ENCODE measurements at places on chromosomes 4 and X.

GRCh38 chr4:41015016-41015675 lies 199.2 kb downstream of the APBB2 start:
- no peak for DNase-seq

- DNase-seq: no peak
These were observed 8.5 kb upstream of the NXF3 start for GRCh38 chrX:103101299-103102042.

- no peak for DNase-seq
These were observed 3.7 kb downstream of the SHOX start for GRCh38 chrX:633985-634958.

DNA sequence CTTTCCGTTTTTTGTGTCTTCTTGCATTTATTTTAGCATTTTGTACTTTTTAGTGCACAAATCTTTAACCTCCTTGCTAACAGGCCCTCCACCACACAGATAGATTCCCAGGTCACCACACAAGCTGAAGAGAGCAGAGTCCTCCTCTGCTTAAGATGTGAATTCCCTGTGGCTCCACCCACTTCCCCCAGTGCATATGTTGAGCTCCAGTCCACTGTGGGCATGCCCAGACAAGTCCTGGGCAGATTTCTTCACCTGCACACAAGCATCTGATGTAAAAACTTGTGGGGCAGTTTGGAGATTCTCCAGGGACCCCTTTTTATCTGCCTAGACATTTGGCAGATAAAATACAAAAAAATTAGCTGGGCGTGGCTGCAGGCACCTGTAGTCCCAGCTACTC lies 19.8 kb upstream of the PASD1 start:
- no peak for DNase-seq

DNA sequence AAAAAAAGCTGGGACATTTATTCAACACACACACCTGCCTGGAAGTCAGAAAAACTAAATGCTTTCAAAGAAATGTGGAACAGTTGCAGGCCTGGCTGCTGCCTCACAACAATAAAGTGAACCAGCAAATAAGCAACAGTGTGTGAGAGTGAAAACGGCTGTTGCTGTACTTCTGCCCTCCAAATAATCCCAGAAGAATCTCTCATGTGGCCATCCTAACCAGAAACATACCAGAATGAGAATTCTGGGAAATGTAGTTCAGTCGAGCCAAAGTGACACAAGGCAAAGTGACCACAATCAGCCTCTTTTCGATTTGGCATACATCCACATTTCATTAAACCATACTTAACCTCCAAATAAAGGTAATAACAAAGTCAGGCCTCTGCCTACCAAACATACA lies 204.5 kb downstream of the SLC7A11 start:
- DNase-seq: no peak

DNA sequence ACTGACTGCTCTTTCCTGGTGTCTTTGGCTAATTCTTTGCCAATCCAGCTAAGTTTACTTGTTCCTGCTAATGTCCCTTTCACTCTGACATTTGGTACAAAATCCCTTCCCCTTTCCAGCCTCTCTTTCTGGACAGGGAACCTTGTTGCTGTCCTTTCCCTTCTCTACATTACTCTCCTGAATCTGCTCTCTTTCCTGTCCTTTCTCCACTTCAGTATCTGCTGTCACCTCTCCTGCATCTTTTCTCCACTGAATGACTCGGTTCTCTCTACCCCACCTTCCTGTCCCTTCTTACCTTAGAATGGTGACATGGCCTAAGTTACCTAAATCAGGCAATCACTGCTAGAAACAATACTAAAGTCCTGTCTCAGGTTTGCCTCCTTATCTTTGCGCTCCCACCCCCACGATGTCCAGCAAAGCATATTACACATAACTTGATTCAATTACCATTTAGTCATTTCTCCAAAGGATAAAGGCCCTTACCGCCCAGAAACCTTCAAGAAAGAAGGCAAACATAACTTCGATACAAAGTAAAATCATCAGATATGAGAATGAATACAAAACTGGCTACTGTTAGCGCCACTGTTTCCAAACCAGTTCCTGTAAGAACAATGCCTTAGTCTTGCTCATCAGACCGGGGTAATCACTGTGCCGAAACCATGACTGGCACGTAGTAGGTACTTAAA lies 890 bp downstream of the BOD1L1 start:
- DNase-seq: no peak

- DNase-seq: no peak
These were observed 326.7 kb upstream of the CLNK start for GRCh38 chr4:11011249-11011648.

GRCh38 chrX:30831082-30831481 lies 58.0 kb downstream of the TAB3 start:
- no peak for DNase-seq

DNA sequence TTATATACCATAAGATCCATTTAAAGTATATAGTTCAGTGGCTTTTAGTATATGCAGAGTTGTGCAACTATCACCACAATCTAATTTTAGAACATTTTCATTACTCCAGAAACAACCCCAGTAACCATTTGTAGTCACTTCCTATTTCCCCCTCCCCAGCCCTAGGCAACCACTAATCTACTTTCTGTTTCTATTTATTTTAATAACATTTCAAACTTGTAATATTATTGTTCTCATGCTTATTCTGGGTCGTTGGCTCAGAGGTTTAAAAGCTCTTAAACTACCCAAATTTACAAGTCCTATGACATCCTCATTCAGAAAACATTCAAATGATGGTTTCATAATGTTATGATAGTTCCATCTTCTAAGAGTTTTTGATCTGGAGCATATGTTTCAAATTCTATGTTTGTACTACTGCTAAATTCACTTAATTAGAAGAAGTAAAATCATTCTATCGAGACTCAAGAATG lies 18.4 kb downstream of the XIAP start:
- no peak for DNase-seq

DNA sequence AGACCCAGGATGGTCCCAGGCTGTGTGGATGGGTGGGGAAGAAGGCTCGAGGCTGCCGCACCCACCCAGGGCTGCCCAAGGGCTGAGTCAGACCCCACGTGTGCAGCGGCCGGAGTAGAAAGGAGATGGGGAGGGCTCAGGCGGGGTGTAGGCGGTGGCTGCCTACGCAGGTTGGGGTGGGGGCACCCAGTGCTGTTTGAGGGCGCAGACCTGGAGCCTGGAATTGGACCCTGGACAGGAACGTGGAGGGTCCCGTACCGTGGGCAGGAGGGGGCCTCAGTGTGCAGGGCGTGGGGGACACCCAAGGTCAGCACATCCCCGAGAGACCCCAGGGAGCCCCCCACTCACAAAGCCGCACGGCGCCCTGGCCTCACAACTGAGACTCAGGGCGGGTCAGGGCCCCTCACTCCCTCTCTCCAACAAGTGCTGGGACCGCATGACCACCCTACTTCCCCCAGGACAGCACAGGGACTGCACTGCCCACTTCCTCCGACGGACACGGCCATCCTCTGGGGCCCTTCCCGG lies 79.9 kb downstream of the FAM53A start:
- DNase-seq: no peak

- no peak for DNase-seq
These were observed 74.1 kb upstream of the STOX2 start for GRCh38 chr4:183831026-183831446.

DNA sequence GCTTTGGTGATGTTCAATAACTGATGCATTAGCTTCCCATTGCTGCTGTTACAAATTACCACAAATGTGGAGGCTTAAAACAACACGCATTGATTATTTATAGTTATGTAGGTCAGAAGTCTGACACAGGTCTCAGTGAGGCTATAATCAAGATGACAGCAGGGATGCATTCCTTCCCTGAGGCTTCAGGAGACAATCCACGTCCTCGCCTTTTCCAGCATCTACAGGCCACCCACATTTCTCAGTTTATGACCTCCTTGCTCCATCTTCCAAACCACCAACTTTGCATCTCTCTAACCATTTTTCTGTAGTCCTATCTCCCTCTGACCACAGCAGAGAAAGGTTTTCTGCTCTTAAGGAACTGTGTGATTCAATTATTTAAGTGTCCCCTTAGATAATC lies 92.5 kb downstream of the GASK1B start:
- DNase-seq: no peak

- no peak for DNase-seq
These were observed 34.4 kb downstream of the AFAP1 start for GRCh38 chr4:7904952-7905915.

DNA sequence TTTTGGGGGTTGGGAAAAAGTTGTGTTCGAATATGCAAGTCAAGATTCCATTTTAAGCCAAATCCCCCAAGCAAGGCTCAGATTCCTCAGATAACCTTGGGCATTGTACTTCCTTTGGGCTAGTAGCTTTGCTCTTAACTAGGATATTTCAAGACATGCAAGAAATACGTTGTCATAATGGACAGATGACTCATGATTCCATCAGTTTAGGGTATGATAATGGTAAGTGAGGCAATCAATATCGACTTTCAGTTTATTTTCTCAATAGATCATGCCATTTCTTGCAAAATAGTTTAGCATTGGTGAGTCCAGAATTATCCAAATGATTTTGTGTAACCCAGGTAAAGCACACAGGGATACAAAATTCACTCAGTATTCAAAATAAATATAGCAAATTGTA lies 25.4 kb downstream of the CFAP299 start:
- no peak for DNase-seq

- DNase-seq: no peak
These were observed 30.2 kb downstream of the NEK1 start for GRCh38 chr4:169582203-169582602.

GRCh38 chr4:3747581-3747904 lies 18.6 kb upstream of the ADRA2C start:
- no peak for DNase-seq

- DNase-seq: no peak
These were observed 230.7 kb upstream of the KCNIP4 start for GRCh38 chr4:22179124-22179874.

GRCh38 chr4:88352062-88352740 lies 26.5 kb upstream of the HERC6 start:
- no peak for DNase-seq

- DNase-seq: no peak
These were observed 148.1 kb upstream of the GATB start for GRCh38 chr4:151908734-151909497.

- DNase-seq: no peak
These were observed 62.5 kb downstream of the TEX13C start for GRCh38 chrX:125382148-125382628.

DNA sequence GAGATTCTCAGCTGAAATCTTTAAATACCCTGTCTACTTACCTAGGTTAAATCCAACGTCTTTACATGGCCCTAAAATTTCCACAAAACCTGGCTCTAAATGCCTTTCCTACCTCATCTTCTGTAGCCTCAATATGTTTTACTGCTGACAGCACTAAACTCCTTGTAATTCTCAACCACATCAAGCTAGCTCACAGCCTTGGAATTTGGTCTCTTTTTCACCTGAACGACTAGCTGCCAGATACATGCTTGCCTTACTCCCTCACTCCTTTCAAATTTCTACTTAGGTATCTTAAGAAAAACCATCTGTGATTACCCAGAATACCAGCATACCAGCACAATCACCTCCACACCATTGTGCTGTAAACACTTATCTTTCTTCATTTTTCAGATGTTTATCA lies 635.6 kb upstream of the PCDH10 start:
- no peak for DNase-seq

- no peak for DNase-seq
These were observed 96.3 kb downstream of the MAML3 start for GRCh38 chr4:140057701-140058100.

- no peak for DNase-seq
These were observed 81.7 kb downstream of the RELL1 start for GRCh38 chr4:37604461-37604860.

GRCh38 chr4:135840781-135841180 lies 1639.2 kb upstream of the PABPC4L start:
- no peak for DNase-seq

- no peak for DNase-seq
These were observed at the start of gene NHS for GRCh38 chrX:17374619-17375366. NHS (plus strand) TSS chrX:17375200; CDS start chrX:17375758, 558 bp downstream.

- no peak for DNase-seq
These were observed 62.3 kb upstream of the RELL1 start for GRCh38 chr4:37748485-37748884.

- no peak for DNase-seq
These were observed 162.5 kb downstream of the SOX3 start for GRCh38 chrX:140342410-140342809.

GRCh38 chrX:114073926-114074325 lies 510.0 kb upstream of the HTR2C start:
- no peak for DNase-seq

DNA sequence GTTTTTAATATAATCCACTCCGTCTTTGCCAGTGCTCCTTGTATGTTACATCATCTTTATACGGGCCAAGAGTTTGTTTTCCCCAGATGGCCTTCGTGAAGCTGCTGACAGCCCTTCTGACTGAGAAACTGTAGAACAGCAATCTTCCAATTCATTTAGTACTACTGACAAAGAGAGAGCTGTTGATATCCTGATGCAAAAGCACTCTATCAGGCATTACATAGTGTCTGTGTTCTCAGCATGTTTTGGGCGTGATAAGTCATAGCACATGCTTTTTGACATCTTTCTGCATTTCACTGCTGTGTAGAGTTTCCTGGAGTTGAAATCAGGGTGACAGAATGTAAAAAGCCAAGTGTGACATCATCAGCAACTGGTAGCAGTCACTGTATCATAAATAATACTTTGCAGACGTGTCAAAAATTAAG lies 746.3 kb upstream of the FAM241A start:
- no peak for DNase-seq

GRCh38 chrX:131987252-131987651 lies 35.9 kb upstream of the STK26 start:
- no peak for DNase-seq

DNA sequence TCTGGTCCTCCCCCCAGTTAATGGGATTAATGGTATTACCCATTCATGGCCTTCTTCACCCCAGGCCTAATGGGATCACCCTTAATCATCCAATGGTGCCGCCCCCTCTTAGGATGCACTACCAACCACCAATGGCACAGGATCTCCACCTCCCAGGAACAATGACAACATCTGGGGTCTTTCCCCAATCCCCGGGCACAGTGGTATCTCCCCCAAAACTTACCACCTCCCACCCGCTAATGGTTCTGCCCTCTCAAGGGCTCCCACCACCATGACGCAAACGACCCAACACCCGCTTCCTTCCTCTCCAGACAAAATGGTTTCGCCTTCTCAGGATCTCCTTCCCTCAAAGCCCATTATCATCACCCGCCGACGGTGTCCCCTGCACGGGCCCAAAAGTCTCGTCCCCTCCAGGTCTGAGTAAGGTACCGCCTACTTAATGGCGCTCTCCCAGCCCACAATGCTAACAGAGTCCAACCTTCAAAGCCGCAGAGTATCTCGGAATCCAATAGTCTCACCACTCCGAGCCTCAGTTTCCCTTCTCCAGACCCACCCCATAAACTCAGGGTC lies 458 bp downstream of the GRIPAP1 start:
- peak; percentile 13 for DNase-seq

DNA sequence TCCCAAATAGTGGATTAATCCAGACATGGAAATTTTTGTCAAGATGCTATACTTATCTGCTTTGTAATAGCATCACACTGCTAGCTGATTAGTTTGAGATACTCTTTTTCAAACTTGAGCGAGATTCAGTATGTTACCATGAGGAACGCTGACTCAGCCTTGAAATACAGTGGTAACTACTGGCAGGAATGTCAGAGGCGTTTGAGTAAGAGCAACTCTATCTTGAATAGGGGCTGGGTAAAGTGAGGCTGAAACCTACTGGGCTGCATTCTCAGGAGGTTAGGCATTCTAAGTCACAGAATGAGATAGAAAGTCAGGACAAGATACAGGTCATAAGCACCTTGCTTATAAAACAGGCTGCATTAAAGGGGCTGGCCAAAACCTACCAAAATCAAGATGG lies 2519.6 kb downstream of the ARAP2 start:
- DNase-seq: no peak

Data from stimulated activated CD8-positive, alpha-beta memory T cell treated with anti-CD3 and anti-CD28 coated beads, Interleukin-2, amount 100 ng/mL, for 1 hour (primary cell).